Heart left ventricle (tissue), 16 donors: ENCODE measurements at places on chromosomes 1 and 21. TPM values are rescaled to one million over a fixed set of nuclear protein-coding genes. Genes with fewer than 3 reads are reported as not detected.
A peak's percentile ranks its signal among the peaks of the same experiment; 100 is the strongest.

DNA sequence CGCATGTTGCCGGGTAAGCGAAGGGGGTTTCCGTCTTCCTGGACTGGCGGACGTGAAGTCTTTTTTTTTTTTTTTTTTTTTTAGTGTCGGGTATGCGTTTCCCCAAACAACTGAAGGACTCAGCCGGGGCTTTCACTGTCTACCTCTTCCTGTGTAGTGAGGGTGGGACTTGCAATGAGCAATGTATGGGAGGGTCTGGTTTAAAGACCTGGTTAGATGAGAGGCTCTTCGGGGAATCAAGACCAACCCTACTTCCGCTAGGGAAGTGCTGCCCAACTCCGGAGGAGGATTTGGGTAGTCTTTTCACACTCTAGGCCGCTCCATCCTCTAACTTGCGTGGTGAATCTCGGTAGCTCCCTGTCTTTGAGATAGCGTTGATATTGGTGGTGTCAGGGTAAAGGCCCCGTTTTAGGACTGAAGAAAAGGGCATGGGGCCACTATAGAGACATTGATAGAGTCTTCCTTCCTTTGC is 754 bp downstream of the PRRC2C start:
- no peak for DNase-seq

DNA sequence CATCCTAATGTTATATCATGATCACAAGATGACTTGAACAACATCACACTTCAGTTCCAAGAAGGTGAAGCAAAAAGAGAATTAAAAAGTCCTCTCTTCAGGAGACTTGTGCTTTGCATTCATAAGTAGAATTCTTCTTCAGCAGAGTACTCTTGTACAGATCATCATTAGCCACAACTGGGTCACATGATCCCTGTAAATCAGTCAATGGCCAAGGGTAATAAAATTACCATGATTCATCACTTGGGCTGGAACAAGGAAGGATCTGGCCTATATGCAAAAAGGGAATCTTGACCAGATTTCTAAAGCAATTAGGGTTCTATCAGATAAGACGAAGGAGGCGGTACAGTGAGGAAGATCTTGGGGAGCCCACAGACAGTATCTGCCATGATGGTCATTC is 458.0 kb upstream of the DEPDC1 start:
- DNase-seq: no peak

GRCh38 chr1:230798491-230798890 is 51.3 kb downstream of the CAPN9 start:
- no peak for DNase-seq

GRCh38 chr1:38561725-38562124 is 297.8 kb downstream of the RRAGC start:
- DNase-seq: no peak

GRCh38 chr1:42806593-42806992 is 10.3 kb upstream of the ERMAP start:
- DNase-seq: no peak

DNA sequence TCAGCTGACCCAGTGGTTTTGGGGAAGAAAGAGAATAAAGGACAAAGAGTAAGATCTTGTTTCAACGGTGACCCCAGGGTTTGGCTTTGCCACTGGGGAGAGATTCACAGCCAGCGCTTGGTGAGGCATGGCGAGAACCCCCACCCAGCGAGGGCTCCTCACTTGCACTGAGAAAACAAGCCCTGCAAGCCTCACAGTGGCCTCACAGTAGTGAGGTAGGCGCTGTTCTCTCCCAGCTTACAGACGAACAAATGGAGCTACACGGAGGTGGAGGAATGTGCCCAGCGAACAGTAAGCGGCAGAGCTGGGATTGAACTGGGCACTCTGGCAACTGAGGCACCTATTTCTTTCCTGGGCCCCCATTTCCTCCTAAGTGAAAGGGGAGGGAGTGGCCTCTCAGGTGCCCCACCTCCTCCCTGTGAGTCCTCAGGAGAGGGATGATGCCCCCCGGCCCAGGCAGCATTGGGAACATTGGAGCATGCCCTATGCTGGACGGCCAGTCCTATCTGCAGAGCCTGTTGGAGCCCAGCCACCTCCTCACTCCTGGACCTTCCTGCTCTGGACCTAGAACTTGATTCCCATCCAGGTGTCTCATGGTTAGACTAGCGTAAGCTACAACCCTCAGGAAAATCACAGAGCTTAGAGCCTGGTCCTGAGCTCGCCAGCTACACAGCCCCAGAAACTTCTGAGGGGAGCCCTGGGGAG is 73.4 kb upstream of the EDN2 start:
- no peak for DNase-seq

GRCh38 chr1:202047977-202048376 is 37.6 kb downstream of the ELF3 start:
- DNase-seq: no peak

DNA sequence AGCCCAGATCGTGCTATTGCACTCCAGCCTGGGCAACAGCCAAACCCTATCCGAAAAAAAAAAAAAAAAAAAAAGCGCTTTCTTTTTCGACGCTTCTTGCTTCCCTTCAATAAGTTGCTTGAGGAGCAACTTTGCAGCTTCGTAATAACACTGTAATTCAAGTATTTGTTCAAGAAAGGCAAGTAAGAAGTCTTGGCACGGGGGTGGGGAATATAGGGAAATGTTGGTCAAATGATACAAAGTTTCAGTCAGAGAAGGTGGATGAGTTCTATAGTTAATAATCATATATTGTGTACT is 871 bp upstream of the PSMA5 start:
- DNase-seq: no peak

- no peak for DNase-seq
Measured at GRCh38 chr1:67226688-67227087, 60.4 kb downstream of the IL23R start.

GRCh38 chr1:106022312-106022902 is 1034.1 kb upstream of the PRMT6 start:
- no peak for DNase-seq

- no peak for DNase-seq
Measured at GRCh38 chr1:73611681-73612080, 586.3 kb downstream of the LRRIQ3 start.

GRCh38 chr1:64745986-64746940 is 1.4 kb downstream of the RAVER2 start:
- peak; percentile 33 for DNase-seq

DNA sequence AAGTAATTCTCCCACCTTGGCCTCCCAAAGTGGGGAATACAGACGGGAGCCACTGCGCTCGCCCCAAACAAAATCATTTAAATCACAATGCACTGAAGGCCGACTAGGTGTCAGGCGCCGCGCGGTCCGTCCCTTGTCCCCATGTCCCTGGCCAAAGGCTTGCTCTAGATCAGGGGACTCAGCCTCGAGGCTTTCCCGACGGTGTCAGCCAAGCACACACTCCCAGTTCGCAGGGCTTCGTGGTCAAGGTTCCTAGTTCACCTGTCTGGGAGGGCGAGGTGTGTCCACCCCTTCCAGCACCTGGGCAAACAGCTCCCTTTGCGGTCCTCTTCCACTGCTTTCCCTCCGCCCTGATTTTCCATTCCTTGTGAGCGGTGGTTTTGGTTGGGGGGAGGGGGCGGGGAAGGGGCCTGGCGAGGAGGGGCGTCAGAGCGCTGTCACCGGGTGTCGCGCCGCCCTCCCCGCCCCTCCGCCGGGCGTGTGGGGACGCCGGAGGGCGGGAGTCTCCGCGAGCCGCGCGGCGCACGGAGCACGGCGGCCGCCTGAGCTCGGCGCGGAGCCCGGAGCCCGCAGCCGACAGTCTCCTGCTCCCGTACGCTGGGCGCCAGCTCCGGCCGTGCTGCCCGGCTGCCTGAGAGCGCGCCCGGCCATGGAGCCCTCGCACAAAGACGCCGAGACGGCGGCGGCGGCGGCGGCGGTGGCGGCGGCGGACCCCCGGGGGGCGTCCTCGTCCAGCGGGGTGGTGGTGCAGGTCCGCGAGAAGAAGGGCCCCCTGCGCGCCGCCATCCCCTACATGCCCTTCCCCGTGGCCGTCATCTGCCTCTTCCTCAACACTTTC is at the start of gene STUM:
TSS of gene STUM (plus strand) at position 509 of the 838 bp plus-strand sequence. CDS start at position 650, 141 bp downstream.
- peak; percentile 22 for DNase-seq

DNA sequence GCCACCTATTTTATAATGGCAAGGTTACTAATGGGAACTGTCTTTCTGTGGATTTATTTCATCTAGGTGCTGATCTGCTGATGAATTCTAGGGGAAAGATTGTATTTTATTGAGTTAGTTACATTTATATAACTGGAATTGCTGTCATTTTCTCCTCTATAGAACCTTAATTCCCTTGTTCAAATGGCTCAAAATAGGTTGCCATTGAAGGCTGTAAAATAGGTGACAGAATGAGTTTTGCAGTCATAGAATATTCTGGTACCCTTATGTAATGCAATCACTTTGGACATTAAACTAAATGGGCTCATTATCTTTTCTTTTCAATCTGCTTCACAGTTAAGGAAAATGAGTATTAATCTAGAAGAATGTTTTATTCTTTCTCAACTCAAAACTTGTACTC is 131.0 kb downstream of the CTH start:
- no peak for DNase-seq

GRCh38 chr1:3148171-3148570 is 79.2 kb downstream of the PRDM16 start:
- no peak for DNase-seq

DNA sequence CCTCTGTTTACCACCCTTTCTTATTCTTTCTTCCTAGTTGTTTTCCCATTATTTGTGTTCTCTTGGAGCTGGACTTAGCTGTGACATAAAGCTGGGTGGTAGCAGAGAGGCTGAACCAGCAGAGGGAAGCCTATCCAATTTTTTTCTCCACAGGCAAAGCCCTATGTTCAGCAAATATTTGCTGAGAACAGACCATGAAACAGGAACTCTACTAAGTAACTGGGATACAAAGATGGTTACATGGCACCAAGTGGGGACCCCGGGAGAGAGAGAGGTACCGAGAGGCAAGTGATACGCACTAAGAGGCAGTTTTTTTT is 6.6 kb downstream of the CFAP141 start:
- no peak for DNase-seq

DNA sequence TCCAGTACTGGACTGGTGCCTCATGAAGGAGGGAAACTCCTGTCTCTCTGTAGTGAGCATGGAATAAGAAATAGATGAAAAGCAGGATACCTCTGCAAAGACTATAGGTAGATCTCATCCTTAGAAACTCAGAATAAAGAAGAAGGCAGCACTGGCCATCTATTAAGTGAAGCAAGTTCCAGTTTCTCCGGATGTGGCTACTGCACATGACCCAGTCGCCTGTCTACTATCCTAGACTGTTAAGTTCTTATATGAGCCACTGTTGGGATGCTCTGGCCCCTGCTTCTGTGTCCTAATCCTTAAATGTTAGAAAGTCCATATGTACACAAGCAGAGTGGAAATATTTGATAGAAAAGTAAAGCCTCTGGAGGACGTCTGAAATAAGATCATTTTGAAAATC is 2.2 kb downstream of the FASLG start:
- DNase-seq: no peak

- no peak for DNase-seq
Measured at GRCh38 chr21:43598416-43599120, 60.7 kb downstream of the HSF2BP start.

DNA sequence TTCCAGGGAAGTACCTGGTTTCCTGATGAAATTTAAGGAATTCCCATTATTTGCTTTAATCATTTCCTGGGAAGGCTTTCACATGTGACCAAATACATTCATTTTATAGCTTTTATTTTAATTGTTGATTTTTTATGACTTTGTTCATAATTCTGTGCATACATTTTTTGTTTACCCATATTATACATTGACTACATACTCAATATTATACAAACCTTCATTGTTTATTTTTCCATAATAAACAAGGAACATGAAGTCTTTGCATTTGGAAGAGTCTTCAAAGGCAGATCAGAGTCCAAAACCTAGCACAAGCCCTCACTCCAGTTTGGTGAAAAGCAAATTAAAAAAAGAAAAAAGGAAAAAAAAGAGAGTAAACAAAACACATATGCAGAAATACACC is 218.3 kb upstream of the NRIP1 start:
- DNase-seq: no peak

DNA sequence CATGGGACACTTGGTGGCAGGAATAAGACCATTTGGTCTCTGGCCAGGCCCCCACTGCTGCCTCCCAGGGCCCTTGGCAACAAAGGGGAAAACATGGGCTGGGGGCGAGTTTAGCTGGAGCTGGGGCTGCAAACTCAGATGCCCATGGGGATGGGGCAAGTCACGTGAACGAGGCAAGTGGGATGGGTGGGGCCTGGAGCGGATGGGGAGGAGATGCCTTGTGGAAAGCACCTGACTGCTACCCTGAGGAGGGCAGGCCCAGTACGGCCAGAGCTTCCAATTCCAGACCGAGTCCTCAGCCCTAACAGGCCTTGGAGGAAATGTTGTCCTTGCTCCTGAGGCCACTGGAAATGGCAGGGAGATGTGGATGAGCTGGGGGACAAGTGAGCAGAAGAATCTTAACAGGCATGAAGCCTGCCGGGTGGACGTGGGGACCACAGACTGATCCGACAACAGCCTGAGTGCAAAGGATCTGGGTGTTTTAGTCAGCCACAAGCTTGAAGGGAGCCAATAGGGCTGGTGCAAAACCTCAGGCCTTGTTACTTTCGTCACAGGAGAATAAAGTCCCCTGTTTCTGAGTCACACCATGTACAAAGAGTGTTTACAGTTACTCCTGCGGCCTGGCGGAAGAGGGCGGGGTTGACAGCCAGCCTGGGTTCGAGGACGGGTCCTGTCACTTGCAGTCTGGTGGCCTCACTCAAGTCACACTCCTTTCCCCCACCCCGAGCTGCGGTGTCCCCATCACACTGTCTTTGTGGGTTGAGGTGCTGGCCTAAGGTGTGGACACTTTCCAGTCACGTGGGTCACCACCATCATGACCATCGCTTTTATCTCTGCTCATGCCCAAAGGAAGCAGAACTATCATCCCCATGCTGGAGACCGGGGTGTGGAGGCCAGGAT is 19.1 kb downstream of the RUNX3 start:
- no peak for DNase-seq

DNA sequence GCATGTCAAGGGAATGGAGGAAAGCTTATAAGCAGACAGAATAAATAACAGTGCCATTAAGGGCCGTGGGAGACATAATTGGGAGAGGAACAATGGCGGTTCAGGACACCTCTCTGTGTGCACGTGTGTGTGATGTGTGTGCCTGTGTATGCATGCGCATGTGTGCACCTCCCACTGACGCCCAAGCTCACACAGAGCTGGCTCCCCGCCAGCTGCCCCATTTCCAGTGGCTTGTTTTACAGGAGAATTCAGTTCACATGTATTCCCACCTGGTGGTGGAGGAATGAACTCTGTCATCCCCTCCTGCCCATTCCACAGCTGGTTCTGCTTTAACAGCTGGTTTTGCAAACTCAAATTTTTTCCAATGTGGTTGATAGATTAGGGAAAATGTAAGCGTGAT is 262.2 kb downstream of the AJAP1 start:
- no peak for DNase-seq

KCNK2 gene
- total RNA-seq: 0.50 TPM

GPR52 gene
- 0.81 TPM for total RNA-seq

ERRFI1 gene
- total RNA-seq: 7.5 TPM

GRIK3 gene
- total RNA-seq: 1.3 TPM

NFASC gene
- 7.1 TPM for total RNA-seq

SLAMF9 gene
- total RNA-seq: not detected

PGLYRP4 gene
- total RNA-seq: not detected

FCER1A gene
- total RNA-seq: 0.44 TPM

SLC9C2 gene
- total RNA-seq: not detected

ARHGEF16 gene
- 1.4 TPM for total RNA-seq
